ENCODE measurements at places on chromosomes 2 and 18.
A peak's percentile ranks its signal among the peaks of the same experiment; 100 is the strongest.

DNA sequence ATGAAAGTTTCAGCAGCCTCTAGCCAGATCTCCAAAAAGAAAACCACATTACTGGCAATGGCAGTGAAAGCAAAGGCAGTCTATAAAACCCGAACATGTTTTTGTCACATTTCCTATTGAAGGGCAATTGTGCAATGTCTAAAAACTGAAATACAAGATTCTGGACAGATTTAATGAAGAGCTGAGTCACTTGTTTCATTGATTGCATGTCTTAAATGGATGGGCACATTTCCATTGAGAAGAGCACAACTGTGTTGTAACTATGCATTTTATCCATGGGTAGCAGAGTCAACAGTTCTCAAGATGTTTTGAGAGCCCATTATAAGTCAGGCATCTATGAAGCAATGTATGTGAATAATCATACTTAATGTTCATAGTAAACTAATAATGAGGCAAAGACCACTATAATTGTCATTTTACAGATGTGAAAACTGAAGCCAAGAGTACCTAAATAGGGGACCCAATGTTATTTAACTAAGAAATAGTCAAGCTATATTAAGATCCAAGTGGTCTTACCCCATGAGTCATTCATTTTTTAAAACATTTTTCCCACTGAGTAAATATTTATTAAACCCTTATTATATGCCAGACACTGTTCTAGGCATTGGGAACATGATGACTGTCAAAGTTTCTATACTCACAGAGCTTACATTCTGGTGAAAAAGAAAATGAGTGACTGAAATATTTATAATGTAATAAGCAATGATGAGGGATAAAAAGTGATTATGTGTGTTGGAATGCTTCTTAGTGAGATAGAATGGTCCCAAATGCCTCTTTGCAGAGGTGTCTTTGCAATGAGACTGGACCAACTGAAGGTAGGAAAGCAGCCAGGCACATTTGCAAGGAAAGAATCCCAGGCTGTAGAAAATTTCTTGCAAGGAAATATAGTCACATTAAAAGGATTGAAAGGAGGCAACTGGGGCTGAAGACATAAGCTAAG lies 818.9 kb upstream of the ACVR2A start:
- no peak for DNase-seq

DNA sequence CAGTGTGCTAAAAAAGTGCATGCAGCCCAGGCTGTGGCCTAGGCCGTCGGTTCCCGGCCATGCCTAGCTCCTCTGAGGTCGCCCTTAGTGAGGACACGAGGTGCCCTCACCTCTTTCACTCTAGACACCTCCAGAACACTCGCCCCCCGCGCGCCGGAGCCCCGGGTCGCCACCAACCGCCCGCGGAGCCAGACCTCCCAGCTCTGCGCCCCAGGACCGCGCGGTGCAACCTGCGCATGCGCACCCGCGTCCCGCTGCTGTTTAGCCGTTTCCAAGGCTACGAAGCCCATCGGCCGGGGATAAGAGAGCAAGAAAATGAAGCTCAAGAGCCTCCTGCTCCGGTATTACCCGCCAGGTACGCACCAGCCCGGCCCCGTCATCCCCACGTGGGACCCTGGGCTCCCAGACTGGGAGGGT lies at the start of gene DAW1:
DAW1 (plus strand) TSS at position 257 of the 417 bp plus-strand sequence; CDS start at position 316, 59 bp downstream.
- DNase-seq, result no peak

- no peak for DNase-seq
Observed at GRCh38 chr18:53753601-53754000, 470.9 kb downstream of the MBD2 start.

DNA sequence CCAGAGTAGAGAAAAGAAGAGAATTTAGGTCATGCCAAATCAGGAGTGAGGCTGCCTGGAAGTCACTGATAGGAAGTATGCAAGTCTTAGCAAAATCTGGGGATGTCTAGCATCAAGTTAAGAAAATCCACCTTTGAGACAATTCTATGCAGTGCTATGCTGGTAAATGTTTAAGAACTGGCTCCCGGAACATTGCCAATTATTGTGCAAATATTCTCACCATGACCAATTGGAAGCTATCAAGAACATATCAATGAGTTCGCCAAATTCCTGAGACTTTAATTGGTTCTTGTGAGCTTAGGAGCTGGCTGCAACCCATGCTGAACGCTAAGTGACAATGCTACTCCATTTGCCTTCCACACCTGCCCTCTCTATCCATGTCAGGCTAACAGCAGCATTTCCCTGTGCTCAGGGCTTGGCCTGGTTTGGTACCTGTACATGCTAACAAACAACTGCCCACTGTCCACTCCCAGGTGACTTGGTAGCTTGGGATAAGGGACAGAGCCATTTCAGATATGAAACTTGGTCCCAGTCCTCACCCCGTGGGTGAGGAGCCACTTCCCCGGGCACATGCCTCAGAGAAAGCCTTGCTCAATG lies 172.9 kb upstream of the KLHL29 start:
- no peak for DNase-seq

GRCh38 chr2:45577441-45577840 lies 33.6 kb downstream of the SRBD1 start:
- no peak for DNase-seq

GRCh38 chr2:1972948-1973347 lies 228.6 kb upstream of the PXDN start:
- no peak for DNase-seq

DNA sequence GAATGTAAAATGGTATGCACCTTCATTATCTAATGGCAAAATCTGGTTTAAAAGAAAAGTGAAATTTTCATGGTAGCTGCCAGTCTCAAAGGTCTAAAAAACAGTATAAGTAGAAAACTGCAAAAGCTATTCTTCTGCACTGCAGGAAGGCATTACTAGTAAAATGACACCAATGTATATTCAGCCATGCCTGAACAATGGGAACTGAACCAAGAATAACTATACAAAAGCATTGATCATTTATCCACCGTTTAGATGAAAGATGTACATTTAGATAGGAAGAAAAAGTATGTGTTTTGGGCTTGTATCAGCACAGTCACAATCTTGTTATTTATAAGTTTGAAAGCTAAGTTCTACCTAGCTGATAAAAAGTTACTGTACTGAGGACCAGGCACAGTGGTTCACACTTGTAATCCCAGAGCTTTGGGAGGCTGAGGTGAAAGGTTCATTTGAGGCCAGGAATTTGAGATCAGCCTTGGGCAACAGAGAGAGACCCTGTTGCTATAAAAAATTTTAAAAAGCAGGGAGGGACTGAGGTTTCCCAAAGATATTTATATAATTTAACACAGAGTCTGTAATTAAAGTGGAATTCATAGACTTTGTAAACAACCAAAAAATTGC lies 163.1 kb upstream of the WDSUB1 start:
- no peak for DNase-seq

DNA sequence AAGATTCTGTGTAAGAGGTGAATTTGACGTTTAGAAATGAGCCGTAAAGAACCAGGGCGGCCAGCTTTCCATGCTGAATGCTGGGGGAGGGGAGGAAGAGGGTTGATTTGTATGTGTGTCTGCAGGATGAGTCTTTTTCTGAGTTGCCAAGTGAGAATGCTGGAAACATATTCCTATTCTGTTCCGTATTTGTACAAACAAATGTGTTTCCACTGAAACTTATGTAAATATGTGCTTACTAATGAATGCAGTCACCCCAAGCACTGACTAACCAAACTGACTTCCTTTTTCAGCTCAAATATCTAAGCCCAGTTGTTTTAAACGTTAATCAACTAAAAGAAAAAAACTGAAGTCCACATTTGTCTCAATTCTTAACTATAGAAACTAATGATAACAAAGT lies 74.9 kb upstream of the APCDD1 start:
- no peak for DNase-seq

DNA sequence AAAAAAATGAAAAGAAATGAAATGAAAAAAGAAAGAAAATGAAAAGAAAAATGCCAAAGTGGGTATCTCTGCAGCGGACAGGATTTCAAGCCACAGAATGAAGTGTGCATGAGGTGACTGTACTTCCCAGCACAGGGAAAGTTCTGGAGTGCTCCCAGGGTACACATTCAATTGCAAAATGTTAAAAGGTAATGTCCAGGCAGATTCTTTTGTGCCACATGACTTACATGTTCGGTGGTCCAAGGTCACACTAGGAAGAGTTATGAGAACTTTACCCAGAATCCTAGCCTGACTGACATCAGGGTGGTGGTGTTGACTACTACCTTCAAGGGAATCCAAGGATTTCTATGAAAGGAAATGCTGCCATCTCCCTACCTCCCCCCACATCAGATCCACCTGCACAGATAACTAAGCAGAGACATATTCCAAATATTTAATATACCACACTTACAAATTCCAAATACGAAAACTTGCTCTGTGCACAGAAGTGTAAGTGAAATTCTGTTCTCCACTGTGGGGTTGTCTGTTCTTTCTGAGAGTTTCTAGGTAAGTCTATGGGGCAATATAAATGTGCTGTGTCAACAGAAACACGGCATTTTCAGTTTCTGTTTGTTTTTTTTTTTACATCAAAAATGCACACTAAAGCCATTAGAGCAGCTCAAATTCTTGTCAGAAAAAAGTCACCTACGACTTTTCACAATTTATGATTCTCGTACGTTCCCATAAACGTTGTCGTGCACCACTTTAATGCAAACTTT lies 56.6 kb downstream of the CABYR start:
- DNase-seq, result no peak

- DNase-seq, result no peak
Observed at GRCh38 chr2:95333888-95334338, 36.8 kb downstream of the KCNIP3 start.

DNA sequence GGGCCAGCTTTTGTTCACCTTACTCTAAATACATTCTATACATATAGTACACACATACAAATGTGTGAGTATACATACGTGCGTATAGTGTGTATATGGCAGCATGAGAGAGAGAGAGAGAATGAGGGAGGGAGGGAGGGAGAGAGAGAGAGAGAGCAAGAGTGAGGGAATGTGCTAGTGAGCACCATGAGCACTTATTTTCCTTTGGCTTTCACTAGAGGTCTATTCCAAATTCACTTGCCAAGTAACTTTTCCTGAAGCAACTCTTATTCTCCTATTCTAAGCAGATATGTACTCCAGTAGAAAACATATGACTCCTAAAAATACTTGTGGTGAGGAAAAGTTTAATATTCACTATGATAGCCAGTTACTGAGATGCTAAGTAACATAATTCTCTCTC lies 85.7 kb downstream of the COBLL1 start:
- no peak for DNase-seq

GRCh38 chr2:74515981-74516633 lies 1.9 kb downstream of the TLX2 start:
- DNase-seq, result peak; percentile 52

DNA sequence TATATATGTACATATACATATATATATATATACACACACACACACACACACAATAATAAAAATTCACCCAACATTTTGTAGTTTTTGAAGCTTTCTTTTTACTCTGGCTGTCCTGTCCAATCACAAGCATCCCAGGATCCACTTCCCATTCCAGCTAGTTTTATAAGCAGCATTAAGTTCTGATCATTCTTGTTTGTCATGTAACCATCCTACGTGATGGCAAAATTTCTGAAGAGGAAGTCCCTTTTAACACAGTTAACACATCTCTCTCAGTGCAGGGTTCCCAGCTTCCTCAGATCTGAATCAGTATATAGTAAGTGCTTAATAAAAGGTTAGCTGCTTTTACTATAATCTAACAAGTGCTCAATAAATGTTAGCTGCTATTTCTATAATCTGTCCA lies 26.4 kb downstream of the MYOM1 start:
- no peak for DNase-seq

All from stimulated activated CD8-positive, alpha-beta memory T cell treated with anti-CD3 and anti-CD28 coated beads, Interleukin-7, amount 100 ng/mL, for 1 hour (primary cell).